ENCODE measurements at places on chromosomes 13 and 19.

GRCh38 chr19:10001899-10002298 lies 8.4 kb downstream of the COL5A3 start:
- peak; percentile 58 for ATAC-seq

DNA sequence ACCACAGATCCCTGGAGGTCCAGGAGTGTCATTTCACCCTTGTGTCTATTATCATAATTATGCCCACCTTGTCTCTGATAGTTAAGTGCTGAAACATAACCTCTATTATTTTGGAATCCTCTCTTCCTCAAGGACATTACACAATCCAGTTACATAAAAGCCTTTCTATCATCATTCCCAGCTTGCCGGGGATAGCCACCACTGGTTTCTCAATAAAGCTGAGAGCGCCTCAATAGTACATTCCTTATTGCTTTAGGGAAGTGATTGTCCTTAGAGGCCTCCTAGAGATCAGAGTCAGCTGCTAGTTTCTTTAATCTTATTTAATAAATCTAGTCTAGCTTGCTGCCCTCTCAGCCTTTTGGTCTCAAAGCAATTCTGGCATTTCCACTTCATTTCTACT lies 490.0 kb upstream of the ATXN8OS start:
- ATAC-seq, result no peak

DNA sequence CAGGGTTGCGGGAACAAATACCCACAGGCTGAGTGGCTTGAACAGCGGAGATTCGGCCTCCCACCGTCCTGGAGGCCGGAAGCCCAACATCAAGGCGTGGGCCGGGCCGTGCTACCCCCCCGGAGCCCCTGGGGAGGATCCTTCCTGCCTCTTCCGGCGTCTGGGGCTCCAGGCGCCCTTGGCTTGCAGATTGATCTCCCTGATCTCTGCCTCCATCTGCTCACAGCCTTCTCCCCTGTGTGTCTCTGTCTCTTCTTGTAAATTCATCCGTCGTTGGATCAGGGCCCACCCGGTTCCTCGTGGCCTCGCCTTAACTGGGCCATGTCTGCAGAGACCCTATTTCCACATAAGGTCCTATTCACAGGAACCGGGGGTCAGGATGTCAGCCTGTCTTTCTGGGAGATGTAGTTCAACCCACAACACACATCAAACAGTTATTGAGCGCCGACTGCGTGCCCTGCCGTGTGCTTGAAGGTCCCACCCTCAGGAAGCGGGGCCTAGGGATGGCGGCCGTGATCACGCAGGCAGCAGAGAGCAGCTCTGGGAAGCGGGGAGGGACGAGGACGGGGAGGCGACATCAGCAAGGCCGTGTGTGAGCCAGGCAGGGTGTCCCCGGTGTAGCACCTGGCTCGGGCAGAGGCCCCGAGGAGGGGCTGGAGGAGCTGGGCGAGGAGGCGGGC lies 21.3 kb downstream of the HCN2 start:
- ATAC-seq, result peak; percentile 11

- peak; percentile 62 for ATAC-seq
These were observed 1.8 kb downstream of the PCDH17 start for GRCh38 chr13:57633141-57633949.

DNA sequence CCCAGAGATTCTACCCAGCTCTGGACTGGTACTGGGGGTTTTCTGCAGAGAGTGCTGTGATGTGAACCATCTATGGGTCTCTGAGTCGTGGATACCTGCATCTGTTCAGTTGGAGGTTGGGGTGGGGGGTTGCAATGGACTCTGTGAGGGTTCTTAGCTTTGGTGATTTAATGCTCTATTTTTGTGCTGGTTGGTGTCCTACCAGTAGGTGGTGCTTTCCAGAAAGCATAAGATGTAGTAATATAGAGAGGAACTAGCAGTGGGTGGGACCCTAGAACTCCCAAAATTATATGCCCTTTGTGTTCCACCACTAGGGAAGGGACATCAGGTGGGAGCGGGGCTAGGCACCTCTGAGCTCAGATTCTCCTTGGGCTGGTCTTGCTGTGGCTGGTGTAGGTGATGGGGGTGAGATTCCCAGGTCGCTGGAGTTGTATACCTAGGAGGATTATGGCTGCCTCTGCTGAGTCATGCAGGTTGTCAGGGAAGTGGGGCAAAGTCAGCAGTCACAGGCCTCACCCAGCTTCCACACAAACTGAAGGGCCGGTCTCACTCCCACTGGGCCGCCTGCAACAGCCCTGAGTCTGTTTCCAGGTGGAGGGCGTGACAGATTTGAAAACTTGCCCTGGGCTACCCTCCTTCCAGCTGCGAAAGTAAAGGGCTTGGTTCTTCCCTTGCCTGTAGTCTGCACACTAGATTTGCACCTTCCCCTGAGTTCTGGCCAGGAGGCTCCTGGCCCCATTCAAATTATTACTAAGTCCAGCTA lies 573.0 kb upstream of the SLITRK1 start:
- no peak for ATAC-seq
